Stomach (tissue), 19 donors: ENCODE measurements at places on chromosomes 2 and 18. TPM values are rescaled to one million over a fixed set of nuclear protein-coding genes. Genes with fewer than 3 reads are reported as not detected.

The DOK1 gene
- total RNA-seq = 89.3 TPM

The PDE11A gene
- total RNA-seq = not detected

The PLCD4 gene
- total RNA-seq = 2.5 TPM

The IL1F10 gene
- not detected for total RNA-seq

The CBLN2 gene
- total RNA-seq = not detected

DNA sequence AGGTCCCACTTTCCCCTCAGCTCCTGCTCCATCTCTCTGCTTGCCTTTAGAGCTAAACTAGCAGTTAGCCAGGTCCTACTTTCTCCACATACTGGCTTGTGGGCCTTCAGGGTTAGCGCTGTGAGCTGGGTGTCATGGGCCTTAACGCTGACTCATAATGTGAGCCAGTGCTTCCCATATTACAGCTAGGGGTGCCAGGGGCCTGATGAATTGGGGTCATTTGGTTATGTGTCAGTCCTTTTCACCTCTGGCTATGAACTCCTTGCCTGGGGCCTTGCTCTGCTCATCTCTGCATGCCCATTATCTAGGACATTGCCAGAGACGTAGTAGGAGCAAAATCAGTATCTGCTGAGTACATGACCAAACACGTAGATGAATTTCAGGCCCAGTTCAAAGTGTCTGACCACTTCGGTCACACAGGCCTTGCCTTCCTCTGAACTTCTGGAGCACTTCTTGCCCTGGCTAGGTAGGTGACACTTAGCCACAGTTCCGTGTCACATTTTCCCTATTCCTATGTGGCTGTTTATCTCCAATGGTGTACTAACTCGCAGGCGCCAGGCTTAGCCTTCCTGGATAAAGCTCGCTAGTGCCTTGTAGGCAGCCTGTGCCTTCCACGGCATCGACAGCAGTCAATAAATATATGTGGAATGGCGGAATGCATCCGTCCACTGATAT is 103.2 kb upstream of the SIX3 start:
- no peak for DNase-seq

GRCh38 chr2:103785432-103785831 is 1023.6 kb downstream of the TMEM182 start:
- no peak for DNase-seq

DNA sequence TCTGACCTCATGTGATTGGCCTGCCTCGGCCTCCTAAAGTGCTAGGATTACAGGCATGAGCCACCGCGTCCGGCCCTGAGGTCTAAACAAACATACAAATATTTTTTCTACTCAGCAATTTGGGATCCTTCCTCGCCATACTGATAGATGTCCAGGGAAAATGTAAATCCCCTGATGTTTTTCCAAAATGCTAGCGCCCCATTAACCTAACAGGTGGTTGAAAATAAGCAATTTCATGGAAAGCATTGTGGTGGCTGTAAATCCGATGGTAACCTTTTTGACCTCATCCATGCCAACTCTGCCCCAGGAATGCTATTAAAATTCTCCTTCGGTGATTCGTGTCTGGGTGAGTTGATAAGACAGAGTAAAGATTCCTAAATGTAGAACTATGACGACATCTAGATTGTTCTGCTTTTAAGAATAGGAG is 19.3 kb downstream of the GEMIN6 start:
- no peak for DNase-seq

DNA sequence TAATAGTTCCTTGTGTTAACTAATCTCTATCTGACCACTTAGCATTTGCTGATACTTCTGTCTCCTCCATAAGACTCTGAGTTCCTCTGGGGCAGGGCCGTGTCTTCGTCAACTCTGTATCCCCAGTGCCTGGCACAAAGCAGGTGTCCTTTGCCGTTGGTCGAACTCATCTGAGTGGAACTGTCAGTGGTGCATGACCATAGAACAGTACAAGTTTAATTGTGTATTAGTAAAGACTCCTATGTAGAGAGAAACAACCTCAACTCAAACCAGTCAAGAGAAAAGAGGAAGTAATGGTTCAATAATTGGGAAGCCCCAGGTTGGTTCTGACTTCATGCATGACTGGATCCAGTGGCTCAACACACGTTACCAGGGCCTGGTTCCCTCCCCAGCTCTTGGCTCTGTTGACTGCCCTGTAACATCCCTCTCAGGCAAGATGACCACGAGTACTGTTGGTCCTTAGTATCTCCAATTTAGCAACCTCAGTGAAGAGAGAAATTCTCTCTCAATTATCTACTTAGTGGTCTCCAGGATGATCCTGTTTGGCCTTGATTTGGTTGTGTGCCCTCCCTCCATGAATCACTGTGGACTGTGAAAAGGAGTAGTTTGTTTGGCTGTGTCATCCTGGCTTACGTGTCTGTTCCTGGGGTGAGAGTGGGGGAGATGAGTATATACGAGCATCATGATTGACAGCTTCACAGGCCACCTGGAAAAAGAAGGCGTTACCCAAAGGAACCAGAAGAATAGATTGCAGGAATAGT is 58.5 kb upstream of the MSH6 start:
- peak; percentile 25 for DNase-seq

DNA sequence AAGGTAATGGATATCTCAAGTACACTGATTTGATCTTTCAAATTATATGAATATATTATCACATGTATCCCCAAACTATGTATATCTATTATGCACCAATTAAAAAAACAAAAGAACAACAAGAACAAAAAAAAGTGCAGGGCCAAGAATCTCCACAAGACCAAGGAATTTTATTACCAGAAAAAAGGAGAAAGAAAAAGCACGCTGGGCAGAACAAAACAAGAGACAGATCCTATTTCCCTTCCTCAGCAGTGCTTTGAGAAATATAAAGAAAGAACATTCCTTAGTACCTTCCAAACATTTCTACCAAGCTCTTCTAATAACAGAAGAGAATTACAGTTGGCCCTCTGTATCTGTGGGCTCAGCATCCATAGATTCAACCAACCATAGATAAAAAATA is 144.7 kb upstream of the CREB1 start:
- DNase-seq = no peak

DNA sequence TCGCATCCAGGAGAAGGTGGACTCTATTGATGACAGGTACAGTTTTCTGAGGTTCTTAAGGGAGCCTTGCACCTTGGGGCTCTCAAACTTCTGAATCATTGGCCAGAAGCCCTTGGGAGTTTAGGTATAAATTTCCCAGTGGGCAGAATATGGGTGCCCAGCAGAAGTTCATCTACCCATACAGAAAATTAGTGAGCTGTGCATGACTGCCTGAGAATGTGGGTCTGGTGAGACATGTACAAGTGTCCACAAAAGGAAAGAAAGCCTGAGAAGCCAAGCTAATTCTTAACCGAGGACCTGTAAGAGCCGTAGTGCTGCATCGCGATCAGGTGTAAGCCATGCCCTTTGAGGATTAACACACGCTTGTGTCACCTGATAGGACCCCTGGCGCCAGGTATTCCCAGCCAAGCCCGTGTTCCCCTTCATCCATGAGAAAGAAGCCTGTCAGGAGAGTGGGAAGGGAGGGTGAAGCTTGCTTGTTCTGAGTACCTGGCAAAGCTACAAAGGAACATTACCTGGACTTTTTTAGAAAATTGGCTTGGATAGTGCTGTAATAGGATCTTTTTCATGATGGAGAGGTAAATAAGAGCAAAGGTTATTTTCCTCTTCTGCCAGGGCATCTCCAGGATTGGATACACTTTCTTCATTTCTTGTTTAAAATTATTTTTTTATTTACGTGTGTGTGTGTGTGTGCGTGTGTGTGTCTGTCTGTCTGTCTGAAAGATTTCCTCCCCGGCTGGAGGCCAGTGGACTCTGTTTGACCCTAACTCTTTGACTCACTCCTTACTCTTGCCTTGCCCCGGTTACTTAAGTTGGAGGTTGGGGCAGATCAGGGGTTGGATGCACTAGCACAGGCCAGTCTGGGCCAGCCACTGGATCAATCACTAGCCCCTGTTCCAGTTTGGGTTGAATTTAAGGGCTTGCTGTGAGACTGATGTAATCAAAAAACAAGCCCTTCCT is 90.4 kb upstream of the EML6 start:
- DNase-seq = no peak

DNA sequence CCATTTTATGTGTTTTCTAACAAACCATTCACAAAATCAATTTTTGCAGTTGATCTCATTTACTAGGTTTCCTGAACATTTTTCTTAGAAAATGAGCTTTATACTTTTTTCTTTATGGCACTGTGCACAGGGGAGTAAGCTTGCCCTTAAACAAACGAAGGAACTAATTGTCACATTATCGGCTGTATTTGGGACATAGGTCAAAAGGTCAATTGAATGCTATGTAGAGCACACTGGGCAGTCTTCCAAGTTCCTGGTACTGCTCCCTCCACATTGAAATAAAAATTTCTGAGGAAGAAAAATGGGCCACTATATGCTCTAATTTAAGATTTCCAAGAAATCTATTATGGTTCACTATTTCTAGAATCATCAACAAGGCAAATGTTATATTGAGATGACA is 93.6 kb upstream of the TMEFF2 start:
- peak; percentile 35 for DNase-seq

- no peak for DNase-seq
Observed at GRCh38 chr2:70823249-70823648, 2.9 kb upstream of the CLEC4F start.

DNA sequence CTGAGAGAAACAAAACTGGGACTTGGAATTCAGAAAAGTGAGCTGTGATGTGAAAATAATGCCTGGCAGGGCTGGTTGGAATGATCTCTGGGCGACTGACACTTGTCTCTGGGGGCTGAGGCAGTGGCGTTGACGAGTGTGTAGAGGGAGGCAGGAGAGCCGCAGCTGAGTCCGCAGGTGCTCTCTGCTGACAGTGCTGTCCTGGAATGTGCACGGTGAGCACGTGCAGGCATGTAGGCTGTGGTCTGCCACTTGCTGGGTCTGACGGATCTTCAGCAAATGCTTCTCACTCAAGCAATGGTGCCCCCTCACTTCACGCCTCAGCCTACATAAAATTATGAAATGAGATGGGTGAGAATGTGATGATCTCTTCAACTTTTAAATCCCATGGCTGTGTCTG is 38.5 kb upstream of the ATP9B start:
- no peak for DNase-seq

- DNase-seq = peak; percentile 51
Observed at GRCh38 chr2:189613650-189614420, 33.2 kb upstream of the SLC40A1 start.

GRCh38 chr2:127124426-127124825 is 17.5 kb upstream of the BIN1 start:
- no peak for DNase-seq

DNA sequence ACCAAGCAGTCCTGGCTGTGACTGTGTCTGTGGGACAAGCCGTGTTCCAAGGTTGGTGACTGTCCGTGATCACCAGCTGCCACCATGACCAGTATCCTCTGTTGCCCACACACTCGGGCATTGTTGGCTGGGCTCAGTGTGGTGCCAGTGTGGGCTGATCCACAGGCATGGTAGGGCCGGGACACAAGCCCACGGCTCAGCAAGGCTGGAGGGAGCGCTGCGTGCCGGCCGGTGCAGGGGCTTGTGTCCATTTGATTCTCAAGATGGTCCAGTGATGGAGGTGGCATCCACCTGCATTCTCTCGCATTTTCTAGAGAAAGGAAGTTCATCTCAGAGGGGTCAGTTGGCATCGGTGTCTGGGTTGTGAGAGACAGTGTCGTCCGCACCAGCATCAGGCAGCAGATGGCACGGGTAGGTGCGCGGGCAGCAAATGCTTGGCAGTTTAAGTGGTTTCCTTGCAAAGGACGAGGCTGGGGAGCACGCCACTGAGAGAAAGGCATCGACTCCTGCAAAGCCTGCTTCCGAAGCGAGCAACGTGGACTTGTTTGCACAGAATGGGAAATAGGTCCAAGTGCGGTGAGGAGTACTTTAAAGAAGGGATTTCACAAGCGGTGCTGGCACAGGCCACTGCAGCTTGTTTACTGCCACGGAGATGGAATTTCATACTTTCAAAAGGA is 20.9 kb downstream of the TWIST2 start:
- no peak for DNase-seq

- peak; percentile 51 for DNase-seq
Observed at GRCh38 chr18:58287353-58288274, 243.6 kb downstream of the NEDD4L start.

GRCh38 chr2:113010088-113010487 is 4.8 kb downstream of the IL36A start:
- no peak for DNase-seq

GRCh38 chr18:59220784-59221765 is 1.1 kb downstream of the GRP start:
- DNase-seq = peak; percentile 30

- DNase-seq = peak; percentile 29
Observed at GRCh38 chr18:56756966-56757365, 105.8 kb downstream of the WDR7 start.

DNA sequence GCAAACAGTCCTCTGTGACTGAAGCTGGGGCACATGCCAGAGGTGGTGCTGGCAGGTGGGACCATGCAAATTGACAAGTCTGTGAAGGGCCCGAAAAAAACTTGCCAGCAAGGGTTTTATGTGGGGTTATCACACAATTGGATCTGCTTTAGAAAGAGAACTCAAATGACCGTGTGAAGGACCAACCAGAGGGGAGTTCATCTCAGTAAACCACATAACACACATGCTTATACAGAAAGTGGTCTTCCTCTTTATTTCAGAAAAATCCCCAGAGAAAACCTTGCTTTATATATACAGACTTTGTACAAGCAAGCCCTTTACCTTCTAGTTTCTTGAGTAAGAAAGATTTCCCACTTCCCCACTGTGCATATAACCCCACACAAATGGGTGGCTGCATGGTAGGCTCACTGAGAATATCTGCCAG is 46.7 kb downstream of the KIDINS220 start:
- DNase-seq = no peak

- peak; percentile 56 for DNase-seq
Observed at GRCh38 chr2:67797801-67798540, 264.8 kb downstream of the C1D start.

GRCh38 chr2:120658042-120658769 is 77.5 kb upstream of the GLI2 start:
- no peak for DNase-seq

GRCh38 chr2:108613261-108614042 is 79.2 kb downstream of the LIMS1 start:
- DNase-seq = no peak

DNA sequence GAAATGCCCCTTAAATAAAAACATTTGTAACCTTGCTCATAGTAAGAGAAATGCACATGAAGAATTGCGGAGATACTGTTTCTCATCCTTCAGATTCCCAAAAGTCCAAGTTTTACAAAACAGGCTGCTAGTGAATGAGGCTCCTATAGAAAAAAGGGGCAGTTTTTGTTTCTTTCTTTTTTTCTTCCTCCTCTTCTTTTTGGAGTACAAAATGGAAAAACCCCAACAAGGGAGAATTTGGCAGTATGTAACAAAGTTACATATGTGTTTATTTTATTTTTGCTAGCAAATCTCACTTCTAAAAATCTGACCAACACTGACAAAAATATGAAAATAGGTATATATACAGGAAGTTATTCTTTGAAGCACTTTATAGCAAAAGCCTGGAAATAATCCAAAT is 7.1 kb upstream of the BAZ2B start:
- no peak for DNase-seq

- no peak for DNase-seq
Observed at GRCh38 chr2:143729296-143729814, 600.1 kb downstream of the ARHGAP15 start.
